ENCODE measurements at places on chromosomes 2 and 18.
A peak's percentile ranks its signal among the peaks of the same experiment; 100 is the strongest.

DNA sequence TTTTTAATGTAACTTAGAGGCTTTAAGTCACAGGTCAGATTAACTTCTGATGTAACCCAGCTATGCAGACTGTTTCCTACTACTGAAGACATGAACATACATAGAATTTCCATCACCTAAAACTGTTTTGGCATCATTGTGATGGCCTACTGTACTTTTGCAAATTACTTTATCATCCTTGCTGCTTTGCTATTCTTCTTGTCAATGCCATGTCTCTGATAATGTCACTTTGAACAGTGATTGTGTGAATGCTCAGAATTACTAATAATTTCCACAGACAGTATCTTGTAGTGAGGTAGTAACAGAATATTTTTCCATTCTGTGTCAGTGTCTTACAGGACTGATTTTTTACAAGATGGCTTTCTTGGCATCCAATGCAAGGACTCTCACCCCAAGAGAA is 663.5 kb downstream of the DPP10 start:
- DNase-seq, result no peak

GRCh38 chr2:86636842-86637241 is 13.2 kb upstream of the RNF103 start:
- DNase-seq, result no peak

DNA sequence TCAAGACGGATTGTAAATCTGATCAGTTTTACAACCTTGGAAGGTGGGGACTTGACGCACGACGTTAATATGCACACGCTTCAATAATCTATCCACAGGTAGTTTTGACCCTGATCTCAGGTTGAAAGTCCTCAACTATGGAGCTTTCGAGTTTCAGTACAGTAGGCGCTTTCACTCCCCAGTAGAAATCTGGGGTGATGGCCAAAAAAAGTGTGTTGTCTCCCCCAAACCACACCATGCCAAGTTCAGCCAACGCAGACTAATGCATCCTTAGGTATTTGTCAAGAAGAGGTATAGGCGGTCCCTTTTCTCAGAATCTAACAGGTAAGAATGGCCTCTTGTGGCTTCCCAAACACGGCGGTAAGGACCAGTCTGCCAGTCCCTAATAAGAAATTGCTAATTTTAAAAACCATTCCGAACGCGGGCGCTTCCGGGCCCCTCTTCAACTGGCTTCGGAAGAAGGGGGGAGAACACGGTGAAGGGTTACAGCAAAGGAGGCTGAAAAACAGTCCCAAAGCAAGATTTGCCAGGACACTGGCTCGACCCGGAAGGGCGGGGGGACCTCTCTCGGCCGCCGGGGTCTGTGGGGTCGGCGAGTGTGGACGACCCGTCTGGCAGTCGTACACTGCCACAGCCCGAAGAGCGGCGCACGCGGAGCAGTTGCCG is 659 bp downstream of the FAM210A start:
- DNase-seq, result no peak

GRCh38 chr2:86280191-86280667 is 57.2 kb downstream of the REEP1 start:
- DNase-seq, result no peak

GRCh38 chr2:221791844-221792243 is 219.7 kb upstream of the EPHA4 start:
- no peak for DNase-seq

GRCh38 chr2:179264368-179265081 is at the start of gene SESTD1:
SESTD1 (minus strand) TSS chr2:179264832; CDS start chr2:179191841, 72,991 bp downstream.
- peak; percentile 45 for DNase-seq

DNA sequence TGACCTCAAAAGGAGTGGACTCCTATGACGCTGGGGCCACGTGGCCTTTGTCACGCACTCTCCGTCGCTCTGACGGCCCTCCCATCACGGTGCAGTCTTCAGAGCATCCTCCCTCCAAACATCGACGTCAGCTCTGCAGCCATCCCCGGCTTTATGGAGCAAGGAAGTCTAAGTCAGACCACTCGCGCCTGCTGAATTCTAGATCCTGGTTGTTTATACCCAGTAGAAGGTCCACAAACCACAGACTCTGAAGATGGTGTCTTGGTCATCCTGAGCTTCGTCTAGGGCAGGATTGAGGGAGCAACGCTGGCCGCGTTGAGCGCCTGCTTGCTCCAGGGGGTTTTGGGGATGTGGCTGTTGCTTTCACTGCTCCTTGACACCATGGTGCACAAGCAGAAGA is 228.0 kb upstream of the SALL3 start:
- no peak for DNase-seq

DNA sequence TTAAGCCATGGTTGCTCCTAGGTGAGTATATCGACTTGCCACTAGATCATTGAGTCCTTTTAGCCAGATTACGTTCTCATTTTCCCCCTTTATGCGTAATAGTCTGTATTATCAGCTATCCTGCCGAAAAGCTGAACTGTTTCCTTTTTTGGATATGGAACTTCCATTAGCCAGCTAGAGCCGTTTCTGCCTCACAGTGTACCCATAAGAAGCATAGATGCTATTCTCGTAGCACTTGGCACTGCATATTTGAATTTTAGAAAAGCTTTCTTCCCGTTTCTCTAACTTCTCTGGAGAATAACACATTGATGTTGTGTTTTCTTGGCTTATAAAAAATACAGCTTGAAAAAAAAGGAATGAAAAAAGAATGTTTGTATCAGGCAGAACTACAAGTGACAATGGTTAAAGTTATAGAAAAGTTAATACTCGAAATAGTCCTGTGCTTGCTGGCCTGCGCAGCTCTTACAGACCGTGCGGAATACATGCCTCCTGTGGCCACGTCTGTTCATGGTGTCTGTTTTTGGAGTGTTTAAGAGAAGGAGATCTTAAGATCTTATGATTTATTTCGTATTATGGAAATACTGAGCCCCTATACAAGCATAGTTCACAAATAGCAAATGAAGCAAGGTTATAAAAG is 710 bp downstream of the DUSP19 start:
- DNase-seq, result no peak

DNA sequence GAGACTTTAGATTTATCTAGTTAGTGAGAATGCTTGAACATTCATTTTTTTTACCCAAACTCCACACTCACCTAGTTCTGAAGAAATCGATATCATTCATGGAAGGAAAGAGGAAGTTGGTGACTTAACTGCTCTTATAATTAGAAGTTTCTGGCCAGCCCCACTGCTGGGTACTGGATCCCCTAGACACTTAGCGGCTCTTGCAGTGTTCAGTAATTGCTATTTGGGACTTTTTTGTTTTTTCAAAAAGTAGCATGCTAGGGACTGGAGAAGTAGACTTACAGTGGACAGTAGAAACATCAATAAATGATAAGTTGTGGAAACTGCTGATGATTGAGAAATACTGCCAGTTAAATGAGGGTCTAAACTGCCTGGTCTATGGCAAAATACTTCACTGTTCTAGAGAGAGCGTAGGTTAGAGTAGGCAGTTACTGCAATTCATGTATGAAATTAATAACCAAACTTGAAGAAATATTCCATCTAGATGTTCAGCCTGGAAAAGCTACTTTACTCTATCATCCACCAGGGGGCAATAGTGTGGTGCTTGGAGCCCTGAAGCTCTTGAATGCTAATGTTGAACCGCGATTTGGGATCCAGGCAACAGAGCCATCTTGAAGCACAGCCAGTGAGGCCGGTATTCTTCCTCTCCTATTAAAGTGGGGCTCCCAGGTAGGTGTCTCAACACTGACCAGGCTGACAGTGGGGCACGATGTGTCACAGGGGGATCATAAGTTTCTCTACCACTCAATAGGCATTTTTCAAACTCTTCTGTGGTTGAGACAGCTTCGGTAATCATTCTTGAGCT is 146.1 kb upstream of the SESTD1 start:
- no peak for DNase-seq

DNA sequence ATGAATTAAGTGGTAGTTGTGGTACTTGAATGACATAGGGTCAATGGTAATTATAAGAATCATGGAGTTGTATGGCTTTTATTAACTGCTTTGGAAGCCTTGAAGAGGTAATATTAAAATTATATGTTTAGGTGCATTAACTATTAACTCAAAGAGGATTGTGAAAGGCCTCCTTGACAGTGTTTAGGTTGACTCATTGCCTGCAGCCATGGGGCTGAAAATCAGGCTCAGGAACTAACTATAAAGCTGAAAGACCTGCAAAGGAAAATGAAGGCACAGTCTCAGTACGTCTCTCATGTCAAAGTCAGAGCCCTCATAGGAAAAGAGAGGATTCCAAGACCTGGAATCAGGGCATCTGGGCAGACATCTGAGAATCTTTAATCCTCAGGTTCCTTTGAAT is 31.0 kb downstream of the CACNB4 start:
- DNase-seq, result no peak

DNA sequence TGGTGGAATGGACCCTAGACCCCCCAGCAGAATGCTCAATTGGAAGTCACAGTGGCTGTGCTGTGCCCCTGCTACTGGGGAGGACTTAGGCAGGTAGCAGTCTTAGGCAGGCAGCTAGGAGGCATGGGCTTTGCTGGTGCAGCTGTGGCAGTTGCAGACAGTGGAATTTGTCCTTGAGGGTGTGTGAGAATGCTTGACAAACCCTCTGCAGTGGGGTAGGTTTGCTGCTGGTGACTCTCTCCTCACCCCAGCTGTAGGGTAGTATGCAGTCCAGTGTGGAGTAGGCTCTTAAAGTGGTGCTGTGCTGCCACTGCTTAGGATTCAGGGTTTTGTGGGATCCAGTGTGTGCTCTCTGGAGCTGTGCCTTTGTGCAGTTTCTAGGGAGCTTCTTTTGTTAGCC is 61.3 kb downstream of the NUP35 start:
- DNase-seq, result no peak

DNA sequence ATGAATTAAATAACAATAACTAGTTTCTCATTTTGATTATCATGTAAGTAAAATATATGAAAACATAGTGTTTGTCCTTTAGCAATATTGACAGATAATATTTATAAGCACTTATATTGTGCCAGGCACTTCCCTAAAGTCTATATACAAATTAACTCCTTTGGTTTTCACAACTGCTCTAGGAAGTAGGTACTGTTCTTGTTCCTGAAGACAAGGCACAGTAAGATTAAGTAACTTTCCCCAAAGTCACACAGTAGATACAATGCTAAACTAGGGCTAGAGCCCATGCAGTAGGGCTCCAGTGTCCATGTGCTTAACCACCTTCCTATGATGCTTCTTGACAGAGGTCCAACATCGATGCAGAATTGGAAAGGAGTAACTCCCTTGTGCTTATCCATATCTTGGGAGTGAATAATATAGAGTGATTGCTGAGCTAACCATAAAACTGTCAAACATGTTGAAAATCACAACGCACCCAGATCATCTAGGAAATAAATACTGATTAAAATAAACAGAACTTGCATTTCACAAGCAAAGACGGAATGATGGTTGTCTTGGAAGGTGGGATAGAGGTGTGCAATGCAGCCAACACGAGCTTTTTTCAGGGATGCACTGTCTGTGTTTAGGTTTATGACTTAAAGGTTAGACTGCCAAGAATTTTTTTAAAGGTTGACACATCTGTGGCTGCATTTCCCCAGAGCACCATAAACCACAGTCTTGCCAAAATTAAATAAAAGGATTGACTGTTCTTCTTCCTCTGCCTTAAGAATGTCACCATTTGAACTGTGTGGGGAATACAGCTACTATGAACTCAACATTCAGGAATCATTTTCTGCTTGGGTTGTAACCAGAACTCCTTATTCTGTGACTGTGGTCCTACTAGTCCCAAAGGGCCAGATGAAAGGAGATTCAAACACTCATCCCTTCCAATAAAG is 80.8 kb downstream of the ANKRD44 start:
- no peak for DNase-seq

- no peak for DNase-seq
Measured at GRCh38 chr18:62741118-62741566, 25.8 kb downstream of the PHLPP1 start.

GRCh38 chr2:98944775-98945174 is 8.8 kb upstream of the CRACDL start:
- DNase-seq, result no peak

DNA sequence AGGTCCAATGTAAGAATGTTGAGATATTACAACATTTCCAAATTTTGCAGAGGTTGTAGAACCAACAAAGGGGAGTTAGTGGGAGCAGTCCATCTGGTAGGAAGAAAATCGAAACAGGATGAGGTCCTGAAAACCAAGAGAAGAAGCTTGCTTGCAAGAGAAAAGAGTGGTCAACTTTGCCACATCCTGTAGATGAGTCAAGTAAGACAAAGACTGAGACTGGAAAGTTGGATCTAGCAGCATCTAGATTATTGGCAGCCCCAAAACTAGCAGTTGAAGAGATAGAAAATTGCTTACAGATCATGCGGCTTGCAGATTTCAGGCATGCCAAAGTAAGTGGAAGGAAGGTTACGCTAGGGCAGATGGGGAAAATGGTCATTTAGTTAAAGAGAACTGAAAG is 378.9 kb downstream of the GRB14 start:
- DNase-seq, result no peak

DNA sequence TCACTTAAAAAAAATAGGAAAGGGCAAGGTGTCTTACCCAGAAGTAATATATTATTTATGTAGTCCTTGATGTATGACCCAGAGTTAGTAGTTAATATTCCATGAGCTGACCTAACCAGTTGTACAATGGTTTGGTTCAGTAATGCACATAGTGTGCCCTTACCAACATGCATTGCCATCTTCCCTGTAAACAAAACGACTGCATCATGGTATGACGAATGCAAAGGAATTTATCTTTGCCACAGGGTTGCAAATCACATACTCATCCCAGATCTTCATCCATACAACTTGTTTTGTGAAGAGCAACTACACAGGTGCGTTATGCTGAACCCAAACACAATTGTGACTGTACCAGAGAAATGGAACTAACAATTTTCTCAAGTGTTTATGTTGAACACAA is 68.9 kb upstream of the ZSWIM2 start:
- no peak for DNase-seq

GRCh38 chr2:100470898-100471514 is 724 bp downstream of the NMS start:
- DNase-seq, result no peak

- no peak for DNase-seq
Measured at GRCh38 chr18:11943551-11943950, 35.4 kb upstream of the MPPE1 start.

DNA sequence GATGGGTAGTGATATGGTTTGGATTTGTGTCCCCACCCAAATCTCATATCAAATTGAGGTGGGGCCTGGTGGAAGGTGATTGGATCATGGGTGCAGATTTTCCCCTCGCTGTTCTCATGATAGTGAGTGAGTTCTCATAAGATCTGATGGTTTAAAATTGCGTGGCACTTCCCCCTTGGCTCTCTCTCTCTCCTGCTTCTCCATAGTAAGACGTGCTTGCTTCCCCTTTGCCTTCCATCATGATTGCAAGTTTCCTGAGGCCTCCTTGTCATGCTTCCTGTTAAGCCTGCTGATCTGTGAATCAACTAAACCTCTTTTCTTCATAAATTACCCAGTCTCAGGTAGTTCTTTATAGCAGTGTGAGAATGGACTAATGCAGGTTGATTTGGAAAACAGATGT is 223.2 kb upstream of the APCDD1 start:
- DNase-seq, result no peak
